ENCODE measurements at places on chromosomes 16 and 17.

DNA sequence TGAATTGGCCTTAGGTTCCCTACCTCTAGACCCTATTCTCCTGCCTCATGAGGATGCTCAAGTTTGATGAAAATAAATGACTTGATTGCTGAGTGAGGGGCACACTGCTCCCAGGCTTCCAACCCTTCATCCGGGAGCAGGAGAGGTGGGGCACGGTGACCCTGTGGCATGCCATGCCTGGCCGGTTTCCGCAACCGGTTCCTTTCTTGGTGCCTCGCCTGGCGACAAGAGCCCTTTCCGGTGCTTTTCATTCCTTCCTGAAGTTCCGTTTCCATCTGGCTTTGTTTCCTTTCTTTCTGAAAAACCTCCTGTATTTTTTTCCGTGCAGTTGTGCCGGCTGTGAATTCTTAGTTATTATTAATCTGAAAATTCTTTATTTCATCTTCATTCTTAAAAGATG is 27.7 kb downstream of the CRAMP1 start:
- no peak for ATAC-seq

DNA sequence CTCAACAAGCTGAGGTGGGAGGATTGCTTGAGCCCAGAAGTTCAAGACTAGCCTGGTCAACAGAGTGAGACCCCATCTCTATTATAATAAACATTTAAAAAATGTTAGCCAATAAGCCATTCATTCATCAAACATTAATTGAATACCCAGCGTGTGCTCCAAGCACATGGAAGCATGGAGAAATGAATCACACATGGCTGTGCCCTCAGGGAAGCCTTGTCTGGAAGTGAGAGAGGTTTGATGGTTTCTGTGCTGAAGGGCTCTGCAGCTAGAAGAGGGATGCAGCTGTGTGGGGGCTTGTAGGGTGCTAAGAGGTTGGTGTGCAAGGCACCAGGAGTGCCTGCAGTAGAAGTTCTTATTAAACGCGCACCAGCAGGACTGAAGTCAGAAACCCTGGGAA is 11.2 kb downstream of the CYB5D2 start:
- ATAC-seq, result no peak

- ATAC-seq, result no peak
Observed at GRCh38 chr16:48076455-48077012, 79.3 kb downstream of the ABCC12 start.

DNA sequence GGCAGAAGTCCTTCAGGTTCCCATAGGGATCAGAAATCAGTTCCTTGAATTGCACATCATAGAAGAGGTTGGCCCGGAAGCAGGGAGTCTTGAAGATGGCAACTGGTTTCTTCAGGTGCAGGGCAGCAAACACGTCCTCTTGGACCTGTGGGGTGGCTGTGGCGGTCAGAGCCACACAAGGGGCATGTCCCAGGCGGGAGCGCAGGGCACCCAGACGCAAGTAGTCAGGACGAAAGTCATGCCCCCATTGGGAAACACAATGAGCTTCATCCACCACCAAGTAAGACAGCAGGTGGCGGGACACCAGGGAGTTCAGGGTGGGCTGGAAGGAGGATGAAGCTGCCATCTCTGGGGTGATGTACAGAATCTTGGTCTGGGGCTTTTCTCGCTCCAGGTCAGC is 4.4 kb downstream of the RECQL5 start:
- no peak for ATAC-seq

DNA sequence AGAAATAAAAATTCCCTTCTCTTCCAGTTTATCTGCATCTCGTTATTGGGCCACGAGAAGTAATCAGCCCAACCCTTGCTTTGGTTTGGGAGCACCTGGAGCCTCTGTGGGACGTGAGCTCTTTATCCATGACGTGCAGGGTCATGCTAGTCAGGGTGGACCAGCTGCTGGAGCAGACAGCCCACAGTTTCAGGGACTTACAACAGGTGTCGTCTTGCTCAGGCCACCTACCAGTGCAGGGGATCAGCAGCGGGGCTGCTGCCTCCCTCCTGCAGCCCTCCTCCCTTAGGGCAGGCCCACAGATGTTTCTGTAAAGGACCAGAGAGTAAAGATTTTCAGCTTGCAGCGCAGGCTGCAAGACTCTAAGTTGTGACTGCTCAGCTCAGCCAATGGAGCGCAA is 16.9 kb downstream of the ADAD2 start:
- ATAC-seq, result no peak

- ATAC-seq, result peak; percentile 78
Observed at GRCh38 chr17:77400445-77400870, 259.7 kb downstream of the SEC14L1 start.

- ATAC-seq, result peak; percentile 67
Observed at GRCh38 chr16:80527297-80527696, 13.5 kb upstream of the DYNLRB2 start.

GRCh38 chr16:84349862-84350684 is 18.3 kb upstream of the ATP2C2 start:
- ATAC-seq, result no peak

DNA sequence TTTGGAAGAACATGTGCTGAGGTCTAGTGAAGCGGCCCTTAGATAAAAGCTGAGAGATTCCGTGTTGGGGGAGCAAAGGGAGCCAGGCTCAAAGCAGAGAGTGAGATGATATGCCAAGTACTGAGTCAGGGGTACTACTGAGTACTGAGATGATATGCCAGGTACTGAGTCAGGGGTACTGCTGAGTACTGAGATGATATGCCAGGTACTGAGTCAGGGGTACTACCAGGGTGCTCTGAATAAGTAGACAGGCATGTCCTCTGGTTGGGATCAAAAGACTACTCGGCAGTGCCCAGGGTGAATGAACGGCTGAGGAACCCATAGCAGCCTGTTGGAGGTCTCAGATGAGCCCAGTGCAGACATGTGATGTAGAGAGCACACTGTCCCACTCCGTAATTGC is 239.0 kb downstream of the SOX9 start:
- ATAC-seq, result peak; percentile 37

- no peak for ATAC-seq
Observed at GRCh38 chr17:78729641-78730040, 52.4 kb downstream of the CYTH1 start.

DNA sequence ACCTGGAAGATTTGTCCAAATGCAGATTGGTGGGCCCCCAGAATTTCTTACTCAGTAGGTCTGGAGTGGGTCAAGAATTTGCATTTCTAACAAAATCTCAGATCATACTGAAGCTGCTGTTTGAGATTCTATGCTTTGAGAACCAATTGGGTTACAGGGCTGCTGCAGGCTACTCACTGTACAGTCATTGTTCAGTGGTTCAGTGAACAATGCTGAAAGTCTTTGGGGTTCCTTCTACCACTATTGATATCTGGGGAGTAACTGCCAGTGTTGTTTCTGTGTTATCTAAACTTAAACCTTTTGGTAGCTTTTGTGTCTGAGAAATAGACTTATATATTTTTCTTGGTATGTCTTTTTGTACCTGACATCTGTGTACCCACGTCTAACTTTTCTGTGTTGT is 187.5 kb downstream of the TANC2 start:
- ATAC-seq, result no peak

DNA sequence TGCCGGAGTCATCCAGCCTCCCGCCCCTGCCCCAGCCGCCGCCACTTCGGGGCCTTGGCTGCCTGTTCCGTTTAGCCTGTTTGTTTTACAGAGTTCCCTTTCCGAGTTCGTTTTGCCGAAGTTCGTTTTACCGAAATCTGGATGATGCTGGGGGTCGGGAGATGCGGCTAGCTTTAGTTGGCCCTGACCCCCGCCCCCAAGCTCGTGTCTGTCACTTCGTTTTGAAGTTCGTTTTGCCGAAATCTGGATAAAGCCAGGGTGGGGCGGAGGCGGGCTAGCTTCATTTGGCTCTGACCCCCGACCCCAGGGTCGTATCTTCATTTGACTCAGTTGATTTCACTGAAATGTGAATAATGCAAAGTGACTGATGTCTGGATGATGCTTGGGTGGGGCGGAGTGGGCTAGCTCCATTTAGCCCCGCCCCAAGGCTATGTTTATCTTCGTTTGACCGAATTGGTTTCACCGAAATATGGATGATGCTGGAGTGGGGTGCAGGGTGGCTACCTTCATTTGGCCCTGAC is 591 bp downstream of the PSMD7 start:
- peak; percentile 56 for ATAC-seq

GRCh38 chr17:381941-382643 is 29.5 kb upstream of the RPH3AL start:
- ATAC-seq, result no peak

DNA sequence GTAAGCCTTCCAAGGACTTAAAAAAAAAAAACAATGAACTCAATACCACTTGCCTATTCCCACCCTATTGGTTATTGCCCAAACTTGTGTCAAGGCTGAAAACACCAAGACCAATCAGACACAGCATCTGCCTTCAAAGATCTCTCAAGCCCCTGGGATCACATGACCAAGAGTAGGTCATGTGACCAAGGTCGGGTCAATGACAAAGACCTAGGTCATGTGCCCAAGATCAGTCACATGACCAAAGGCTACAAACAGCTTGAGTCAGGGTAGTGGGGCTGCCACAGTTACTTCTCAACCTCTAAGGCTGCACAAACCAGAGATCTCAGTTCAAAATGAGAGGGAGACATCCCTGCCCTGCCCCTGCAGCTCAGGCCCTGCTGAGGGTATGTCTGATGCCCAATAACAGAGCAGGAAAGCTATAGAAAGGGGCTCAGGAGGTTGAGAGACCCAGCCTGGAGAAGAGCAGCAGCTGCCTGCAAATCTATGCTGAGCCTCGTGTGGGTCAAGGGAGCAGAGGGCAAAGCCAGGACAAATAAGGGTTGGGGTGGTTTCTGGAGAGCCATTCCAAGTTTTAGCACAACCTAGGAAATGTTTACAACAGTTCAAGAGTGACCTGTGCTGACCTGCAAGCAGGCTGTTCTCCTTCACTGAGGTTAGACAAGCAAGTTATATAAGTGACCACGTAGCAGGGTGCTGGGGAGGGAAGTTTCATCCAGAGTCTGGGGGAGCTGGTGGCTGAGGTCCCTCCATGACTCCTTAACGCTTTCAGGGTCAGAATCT is 48.8 kb downstream of the PIMREG start:
- ATAC-seq, result no peak

DNA sequence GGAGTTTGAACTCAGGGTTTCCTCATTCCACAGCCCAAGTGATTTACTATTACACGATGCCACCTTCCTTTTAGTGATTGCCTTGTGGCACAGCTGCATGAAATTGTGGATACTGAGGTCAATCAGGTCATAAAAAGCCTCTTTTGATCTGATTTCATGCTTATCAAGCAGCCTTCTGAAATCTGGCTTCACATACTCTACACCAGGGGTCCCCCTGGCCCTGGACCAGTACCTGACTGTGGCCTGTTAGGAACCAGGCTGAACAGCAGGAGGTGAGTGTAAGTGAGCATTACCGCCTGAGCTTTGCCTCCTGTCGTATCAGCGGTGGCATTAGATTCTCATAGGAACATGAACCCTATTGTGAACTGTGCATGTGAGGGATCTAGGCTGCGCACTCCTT is 13.8 kb downstream of the SLFN5 start:
- no peak for ATAC-seq

GRCh38 chr16:26672206-26672605 is 394.5 kb upstream of the C16orf82 start:
- ATAC-seq, result no peak

GRCh38 chr17:12667299-12667958 is 1.7 kb downstream of the MYOCD start:
- peak; percentile 58 for ATAC-seq

DNA sequence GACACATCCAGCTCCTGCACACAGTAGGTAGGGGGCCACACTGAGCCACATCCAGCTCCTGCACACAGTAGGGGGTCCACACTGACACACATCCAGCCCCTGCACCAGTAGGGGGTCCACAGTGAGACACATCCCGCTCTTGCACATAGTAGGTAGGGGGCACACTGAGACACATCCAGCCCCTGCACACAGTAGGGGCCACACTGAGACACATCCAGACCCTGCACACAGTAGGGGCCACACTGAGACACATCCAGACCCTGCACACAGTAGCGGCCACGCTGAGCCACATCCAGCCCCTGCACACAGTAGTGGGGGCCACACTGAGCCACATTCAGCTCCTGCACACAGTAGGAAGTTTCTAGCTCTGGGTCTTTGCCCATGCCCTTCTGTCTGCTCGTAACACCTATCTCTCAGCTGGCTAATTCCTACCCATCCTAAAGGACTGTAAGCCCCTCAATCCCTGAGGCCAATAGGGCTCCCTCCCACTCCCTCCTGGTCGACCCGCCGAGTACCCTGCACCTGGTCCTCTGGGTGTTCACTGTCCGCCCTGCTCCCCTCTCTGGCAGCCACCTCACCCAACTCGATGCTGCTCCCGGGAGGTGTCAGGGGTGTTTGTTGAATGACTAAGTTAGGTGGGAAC is 9.4 kb upstream of the ATP2A3 start:
- ATAC-seq, result no peak

GRCh38 chr16:70694088-70694867 is 8.4 kb upstream of the MTSS2 start:
- no peak for ATAC-seq

GRCh38 chr16:85347213-85347591 is 234.9 kb upstream of the CIBAR2 start:
- no peak for ATAC-seq

- ATAC-seq, result no peak
Observed at GRCh38 chr16:78092758-78093157, 6.7 kb upstream of the WWOX start.

GRCh38 chr16:81521141-81521626 is 76.6 kb downstream of the CMIP start:
- ATAC-seq, result peak; percentile 89

Measured in stimulated activated memory B cell treated with anti-CD40 and anti-IgM and Interleukin-4, amounts not matched to agents 10 μg/mL and 1 μg/mL and 100 μg/mL, for 72 hours (primary cell).